ENCODE measurements at places on chromosomes 16 and 17.

DNA sequence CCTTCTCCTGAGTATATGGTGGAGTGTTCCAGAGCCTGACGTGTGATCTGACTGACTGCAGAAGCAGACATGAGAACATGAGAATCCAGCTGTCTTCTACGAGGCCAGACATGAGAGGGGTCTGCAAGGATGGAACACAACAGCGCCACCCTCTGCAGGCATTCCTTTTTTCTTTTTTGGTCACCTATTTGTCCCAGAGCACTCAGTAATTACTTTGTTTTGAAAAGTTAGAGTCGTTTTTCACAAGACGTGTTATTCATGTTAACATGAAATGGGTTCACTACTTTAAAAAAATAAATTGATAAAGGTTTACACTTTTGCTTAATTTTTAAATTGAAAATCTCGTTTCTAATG lies 43.8 kb upstream of the ATP2A3 start:
- no peak for DNase-seq

GRCh38 chr16:3101841-3102470 lies 2.9 kb upstream of the ZSCAN10 start:
- DNase-seq, result no peak

DNA sequence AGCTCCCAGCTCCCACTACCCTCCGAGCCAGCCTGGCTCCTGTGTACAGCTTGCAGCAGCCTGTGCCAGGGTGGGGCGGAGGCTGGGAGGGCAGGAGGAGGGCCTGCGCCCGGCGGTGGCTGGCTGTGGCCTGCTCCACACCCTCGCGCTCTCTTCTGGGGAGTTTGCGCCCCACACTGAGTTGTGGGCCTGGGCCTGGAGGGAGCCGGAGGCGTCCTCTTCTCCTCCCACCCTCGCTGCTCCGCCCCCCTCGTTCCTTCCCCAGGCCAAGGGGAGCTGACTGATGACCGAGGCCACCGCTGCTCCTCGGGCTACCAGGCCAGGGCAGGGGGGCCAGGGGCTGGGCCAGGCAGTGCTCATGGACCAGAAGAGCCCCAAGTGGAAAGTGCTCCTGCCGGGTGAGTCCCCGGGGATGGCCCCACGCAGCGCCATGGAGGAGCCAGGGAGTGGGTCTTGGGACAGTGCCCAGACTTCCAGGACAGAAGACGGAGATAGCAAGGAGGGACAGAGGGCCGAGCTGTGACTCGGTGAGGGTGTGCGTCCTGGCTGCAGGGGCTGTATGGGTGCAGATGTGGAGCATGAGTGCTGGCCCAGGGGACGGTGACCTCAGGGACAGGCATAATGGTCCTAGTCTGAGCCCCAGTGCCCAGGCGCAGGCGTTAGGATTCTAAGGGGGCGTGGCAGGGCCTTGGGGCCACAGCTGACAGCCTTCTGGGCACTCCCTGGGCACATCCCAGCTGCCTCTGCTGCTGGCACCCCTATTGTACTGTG lies 242.1 kb upstream of the GSE1 start:
- no peak for DNase-seq

DNA sequence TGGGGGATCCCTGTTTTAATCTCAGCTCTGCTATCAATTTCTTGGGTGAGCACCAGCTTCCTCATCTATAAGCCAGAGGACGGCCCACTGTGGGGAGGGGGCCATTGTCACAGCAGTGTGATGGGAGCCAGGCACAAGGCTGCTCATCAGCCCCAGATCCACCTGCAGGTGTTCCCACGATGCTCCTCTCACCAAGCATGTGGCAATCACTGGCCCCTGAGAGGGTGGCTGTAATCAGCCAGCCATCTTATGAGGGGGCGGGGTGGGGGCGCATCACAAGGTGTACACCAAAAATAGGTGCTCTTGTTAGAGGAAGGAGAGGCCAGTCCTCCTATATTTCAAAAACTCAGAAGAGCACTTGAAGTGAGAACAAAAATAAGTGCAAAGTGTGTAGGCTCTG lies 31.2 kb downstream of the HNF1B start:
- no peak for DNase-seq

GRCh38 chr16:51268237-51268636 lies 117.2 kb upstream of the SALL1 start:
- DNase-seq, result no peak

DNA sequence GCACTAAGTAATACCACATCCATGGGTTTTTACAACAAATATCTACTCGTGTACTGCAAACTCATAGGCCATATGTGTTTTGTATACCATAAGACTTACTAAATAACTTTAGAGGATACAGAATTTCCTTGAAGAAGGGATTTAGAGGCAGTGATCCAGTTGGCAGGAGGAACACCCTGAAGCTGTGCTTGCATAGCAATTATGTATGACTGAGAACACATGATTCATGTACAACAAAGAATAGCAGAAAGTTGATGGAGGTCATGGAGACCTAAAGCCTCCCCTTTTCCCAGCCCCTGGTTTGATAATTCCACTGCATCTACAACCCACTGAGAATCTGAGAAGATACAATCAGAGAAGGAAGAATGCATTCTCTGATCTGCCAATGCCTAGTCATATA lies 83.8 kb upstream of the PMFBP1 start:
- DNase-seq, result peak; percentile 10

GRCh38 chr16:85258629-85259028 lies 146.4 kb upstream of the CIBAR2 start:
- no peak for DNase-seq

DNA sequence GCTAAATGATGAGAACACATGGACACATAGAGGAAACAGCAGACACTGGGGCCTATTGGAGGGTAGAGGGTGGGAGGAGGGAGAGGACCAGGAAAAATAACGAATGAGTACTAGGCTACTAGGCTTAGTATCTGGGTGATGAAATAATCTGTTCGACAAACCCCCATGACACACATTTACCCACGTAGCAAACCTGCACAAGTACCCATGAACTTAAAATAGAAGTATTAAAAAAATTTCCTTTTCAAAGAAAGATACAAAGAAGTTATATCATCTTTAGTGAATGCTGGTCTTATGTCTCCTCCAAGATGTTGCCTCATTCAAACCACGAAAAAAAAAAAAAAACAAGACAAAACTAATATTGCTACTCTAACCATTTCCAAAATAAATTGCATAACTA lies 31.7 kb downstream of the MBTD1 start:
- DNase-seq, result peak; percentile 14

GRCh38 chr17:32486111-32486700 lies 587 bp upstream of the CDK5R1 start:
- DNase-seq, result peak; percentile 80

GRCh38 chr17:72901083-72901482 lies 191.4 kb downstream of the SLC39A11 start:
- no peak for DNase-seq

DNA sequence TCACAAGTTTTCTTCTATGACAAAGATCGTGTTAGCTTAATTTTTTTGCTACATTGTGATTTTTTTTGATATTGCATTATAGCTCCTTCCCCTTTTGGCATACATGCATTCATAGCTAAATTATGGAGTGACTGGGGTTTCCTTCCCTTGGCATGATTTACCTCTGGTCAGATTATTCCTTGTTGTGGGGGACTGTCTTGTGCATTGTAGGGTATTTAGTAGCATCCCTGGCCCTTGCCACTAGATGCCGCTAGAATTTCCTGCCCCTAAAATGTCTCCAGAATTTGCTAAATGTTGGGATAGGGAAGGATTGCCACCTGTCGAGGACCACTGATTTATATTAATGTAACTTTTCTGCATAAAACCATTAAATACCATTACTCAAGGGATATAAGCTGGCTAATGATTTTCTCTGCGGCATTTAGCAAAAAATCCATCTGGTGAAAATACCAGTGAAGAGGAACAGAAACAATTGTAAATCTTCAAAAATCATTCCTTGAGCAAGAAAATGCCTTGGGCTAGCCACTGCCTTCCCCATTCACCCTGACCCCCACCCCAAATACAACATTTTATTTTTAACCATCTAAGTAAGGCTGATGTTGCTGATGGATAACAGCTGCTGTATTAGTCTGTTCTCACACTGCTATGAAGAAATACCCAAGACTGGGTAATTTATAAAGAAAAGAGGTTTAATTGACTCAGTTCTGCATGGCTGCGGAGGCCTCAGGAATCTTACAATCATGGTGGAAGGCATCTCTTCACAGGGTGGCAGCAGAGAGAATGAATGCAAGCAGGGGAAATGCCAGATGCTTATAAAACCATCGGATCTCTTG lies 195.2 kb downstream of the MAP2K6 start:
- DNase-seq, result peak; percentile 61

GRCh38 chr16:28495098-28495793 lies 803 bp downstream of the APOBR start:
- no peak for DNase-seq

DNA sequence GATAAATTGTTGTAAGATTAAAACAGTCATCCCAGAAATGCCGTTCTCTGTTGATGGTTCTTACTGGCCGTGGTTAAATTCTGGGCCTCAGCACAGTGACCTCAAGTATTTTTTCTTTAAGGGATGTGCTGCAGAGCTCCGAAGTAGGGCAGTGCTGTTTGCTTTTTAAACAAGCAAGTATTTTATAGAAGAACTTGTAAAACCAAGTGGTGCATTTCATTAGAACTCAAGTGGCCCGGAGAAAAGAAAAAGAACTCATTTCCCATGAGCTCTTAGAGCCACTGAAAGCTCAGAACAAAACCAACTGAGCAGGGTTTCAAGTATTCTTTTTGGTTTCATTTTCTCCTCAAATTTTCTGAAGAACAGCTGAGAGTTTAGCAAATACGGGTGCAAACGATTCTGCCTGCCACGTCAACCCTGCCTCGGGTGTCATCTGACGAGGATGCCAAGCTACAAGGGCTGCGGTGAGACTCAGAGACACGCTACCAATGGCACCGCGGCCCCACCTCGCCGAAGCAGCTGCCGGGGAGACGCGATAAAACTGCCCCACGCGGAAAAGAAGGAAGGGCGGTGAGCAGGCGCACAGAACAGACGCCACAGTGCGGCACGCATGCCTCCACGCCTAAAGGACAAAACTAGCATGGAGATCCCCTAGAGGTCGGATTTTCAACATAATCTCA lies 6.3 kb downstream of the LMF1 start:
- DNase-seq, result peak; percentile 58

GRCh38 chr17:44444735-44445105 lies 55.3 kb upstream of the ITGA2B start:
- DNase-seq, result peak; percentile 54

DNA sequence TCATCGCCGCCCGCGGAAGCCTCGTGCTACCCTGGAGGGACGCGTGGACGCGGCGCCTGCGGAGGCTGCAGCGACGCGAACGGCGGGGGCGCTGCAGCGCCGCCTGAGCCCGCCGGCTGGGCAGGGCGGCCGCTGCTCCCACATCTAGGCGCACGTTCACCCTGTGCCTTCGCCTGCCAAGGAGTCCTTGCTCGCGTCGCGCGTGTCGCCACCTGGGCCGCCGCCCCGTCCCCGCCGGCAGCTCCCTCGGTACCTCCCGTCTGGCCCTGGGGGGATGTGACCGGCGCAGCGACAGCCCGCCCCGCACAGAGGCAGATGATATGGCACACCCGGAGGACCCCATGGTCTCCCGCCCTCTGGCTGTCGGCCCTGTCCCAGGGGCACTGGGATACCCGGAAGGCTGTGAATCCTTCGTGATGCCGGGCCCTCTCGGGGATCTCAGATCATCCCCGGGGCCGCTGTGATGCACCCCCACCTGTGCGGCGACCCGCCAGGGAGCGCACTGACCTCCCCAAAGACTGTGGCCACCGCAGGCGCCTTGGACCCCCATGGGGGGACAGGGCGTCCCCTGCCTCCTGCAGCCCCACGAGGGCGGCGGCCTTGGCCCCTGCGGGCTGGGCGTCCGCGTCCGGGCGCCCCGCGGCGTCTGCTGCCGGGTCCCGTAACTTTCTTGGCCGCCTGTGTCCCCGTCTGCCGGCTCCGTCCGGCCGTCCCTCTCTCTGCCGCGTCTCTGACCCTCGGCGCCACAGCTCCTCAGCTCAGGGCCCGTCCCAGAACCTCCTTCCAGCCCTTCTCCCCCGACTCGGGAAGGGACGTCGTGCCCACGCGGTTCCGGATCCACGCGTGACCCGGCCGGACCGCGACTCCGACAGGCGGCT lies 689 bp upstream of the TBC1D24 start:
- DNase-seq, result peak; percentile 51

DNA sequence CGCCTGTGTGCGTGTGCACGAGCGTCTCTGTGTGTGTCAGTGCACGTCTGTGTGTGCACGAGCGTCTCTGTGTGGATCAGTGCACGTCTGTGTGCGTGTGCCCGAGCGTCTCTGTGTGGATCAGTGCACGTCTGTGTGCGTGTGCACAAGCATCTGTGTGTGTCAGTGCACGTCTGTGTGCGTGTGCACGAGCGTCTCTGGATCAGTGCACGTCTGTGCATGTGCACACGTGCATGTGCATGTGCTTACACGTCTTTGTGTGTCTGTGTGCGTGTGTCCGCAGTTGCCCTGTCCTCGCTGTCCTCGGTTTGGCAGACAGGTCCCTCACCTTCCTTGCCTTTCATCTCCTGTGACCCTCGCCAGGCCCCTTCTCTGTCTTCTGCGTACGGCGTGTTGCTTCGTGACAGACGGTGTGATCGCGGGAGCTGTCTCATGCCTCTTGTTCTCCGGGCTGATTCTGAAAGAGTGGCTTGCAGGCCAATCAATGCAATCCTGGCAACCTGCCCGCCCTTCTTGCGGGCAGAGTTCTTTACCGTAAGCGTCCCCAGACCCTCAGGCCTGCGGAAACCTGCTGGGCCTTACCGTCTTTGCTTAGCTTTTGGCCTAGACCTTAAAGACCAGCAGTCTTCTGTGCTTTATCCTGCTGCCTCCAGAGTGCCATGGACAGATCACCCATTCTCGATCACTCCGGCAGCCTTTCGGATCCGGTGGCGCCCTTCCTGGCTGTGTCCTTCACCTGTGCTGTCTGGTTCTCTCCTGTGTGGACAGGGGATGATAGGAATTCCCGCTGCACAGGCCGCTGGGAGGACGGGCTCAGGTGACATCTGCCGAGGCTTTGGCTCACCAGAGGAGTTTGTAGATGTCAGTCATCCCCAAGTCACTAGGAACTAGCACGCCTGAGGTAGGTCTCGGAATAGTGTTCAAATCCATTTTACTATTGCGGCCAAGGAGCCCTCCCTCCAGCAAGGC lies 18.5 kb downstream of the MLYCD start:
- DNase-seq, result no peak

GRCh38 chr16:22955461-22956070 lies 141.6 kb downstream of the HS3ST2 start:
- DNase-seq, result no peak

- DNase-seq, result peak; percentile 28
Measured at GRCh38 chr17:72613396-72613795, 479.1 kb downstream of the SLC39A11 start.
